ENCODE measurements at places on chromosomes 3 and 15.

- no peak for DNase-seq
Measured at GRCh38 chr3:59680919-59681318, 631.1 kb upstream of the CFAP20DC start.

DNA sequence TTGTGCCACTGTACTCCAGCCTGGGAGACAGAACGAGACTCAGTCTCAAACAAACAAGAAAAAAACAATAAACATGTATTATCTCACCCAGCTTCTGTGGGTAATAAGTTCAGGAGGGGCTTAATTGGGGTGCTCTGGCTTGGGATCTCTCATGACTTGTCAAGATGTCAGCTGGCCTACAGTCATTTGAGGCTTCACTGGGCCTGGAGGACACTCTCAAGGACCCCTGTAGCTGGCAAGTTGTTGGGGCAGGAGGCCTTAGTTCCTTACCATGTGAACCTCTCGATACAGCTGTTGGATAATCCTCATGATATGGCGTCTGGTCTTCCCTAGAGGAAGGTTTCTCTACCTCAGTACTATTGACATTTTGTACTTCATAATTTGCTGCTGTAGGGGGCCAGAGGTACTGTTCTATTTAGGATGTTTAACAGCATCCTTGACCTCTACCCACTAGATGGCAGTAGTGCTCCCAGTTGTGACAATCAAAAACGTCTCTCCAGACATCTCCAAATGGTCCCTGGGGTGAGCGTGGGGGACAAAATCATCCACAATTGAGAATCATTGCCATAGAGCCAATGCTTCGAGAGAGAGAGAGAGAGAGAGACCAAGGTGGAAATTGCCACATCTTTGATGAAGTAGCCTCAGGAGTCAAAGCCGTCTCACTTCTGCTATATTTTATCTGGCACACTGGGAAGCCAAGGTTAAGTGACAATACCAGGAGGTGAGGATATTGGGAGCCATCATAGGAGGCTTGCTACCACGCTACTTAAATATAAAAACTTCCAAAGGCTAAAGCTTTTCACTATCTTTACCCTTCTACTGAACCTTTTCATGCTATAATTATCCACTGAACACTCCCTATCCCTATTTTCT lies 23.9 kb upstream of the SLTM start:
- peak; percentile 30 for DNase-seq

DNA sequence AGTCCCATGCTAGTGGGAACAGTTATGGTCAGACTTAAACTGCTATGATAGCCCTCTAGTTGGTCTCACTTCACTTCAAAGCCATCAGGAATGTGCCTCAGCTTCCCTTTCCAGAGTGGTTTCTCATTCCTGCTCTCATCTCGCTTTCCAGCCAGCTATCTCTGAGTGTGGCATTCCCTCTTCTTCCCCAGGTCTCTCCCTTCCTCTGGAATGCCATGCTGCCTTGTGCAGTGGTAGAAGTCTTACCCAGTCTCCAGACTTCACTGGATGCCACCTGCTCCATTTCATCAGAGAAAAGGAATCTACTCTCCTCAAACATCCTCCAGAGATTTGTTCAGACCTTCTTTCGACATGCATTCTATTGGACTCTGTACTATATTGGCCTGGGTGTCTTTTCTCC lies 83.0 kb downstream of the AGBL1 start:
- no peak for DNase-seq

GRCh38 chr3:100419406-100419805 lies 18.1 kb downstream of the LNP1 start:
- no peak for DNase-seq

- DNase-seq: no peak
Measured at GRCh38 chr3:131020122-131020693, 6.4 kb downstream of the ASTE1 start.

DNA sequence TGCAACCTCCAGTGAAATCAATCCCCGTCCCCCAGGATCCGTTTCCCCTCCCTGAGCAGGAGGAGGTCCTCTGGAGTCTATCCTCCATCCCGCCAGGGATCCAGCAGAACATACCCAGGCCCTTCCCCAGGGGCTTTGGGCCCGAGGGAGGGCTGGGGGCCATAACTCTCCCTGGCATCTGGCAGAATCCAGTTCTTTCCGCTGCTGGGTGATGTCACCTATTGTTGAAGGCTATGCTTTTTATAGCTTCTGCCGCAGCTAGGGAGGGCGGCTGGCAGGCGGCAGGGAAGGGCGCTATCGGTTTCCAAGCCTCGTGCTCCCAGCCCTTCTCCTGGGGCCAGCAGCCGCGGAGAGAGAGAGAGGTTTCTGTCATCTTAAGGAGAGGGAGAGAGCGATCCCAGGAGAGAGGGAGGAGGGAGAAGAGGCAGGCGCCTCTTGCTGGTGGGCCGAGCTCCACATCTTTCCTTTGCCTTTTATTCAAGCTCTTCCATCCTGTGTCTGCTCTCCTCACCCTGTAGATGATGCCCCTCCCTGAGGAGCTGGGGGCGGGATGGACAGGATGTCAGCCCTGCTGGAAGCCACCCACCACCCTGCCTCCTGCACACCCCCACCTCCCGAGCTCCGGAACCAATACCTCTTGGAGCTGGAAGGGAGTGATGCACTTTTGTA lies 120.1 kb downstream of the ANP32A start:
- DNase-seq: no peak

DNA sequence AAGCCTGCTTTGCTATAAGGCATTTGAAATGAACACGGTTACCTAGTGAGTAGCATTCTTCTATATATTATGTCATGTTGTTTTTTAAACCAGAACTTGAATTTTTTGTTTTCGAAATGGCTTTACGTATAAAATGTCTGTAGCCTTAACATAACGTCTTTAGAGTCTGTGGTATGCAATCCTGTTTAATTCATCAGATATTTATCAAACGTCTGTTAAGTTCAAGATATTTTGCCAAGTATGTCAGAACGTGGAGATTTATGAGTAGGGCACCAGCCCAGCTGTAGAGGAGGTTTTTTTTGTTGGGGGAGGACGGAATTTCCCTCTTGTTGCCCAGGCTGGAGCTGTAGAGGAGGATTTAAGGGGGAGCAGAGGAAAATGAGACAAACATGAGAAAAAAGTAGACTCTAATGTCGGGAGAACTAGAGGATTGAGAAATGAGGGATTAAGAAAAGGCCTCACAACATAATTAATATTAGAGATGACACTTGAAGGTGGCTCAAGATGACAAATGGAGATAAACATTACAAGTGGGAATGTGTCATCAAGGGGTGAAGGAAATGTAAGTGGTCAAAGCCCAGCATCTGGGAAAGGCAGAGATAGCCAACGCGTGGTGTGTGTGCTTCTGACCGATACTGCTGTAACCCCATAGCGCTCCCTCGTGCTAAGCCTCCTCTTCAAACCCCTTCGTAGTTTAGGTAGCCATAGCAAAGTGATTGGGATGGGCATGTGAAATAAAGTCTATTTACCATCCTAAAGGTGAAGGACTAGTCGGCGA lies 154.0 kb upstream of the GOLGA6L4 start:
- DNase-seq: no peak

DNA sequence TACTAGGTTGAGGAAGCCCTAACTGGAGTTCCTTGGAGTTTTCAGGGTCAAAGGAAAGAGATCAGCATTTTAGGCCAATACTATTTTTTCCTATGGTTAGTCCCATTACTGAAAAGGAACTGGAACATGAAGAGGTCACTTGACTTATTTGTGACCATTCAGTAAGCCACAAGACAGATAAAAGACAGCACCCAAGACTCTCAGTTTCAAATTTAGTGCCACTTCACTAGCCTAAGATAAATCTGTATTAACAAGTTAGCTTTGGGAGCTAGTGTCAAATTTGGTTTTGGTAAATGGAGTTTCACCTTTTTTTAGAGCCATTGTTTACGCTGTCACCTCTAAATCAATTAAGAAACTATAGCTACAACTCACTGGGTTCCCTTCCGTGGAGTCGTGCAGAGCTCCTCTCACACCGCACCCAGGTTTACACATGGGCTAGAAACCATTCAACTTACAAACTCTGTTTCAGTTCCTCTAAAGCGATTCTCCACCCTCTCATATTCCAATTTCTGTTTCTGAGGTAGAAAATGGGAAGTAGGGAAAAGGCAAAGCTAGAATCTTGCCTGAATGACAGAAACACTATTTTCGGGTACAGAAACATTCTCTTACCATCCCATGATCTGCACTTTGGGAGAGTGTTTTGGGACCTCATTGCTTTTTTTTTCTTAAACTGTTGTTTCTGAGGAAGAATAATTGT lies 14.4 kb downstream of the CCDC32 start:
- no peak for DNase-seq

DNA sequence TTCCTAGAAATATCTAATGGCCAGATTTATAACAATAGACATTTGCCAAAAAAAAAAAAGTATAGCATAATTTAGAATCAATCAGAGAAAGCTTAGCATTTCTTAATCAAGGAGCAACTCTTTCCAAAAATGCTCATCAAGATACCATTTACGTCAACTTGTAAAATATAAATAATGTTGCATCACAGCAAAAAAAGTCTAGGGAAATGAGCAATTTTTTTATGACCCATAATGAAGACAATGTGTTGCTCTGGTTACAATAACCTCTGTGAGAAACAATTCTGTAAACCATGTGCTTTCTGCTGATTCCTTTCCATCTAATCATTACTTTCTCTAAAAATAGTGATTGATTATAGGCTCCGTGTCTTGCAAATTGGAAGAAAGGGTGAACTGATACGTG lies 36.3 kb downstream of the KBTBD8 start:
- no peak for DNase-seq

DNA sequence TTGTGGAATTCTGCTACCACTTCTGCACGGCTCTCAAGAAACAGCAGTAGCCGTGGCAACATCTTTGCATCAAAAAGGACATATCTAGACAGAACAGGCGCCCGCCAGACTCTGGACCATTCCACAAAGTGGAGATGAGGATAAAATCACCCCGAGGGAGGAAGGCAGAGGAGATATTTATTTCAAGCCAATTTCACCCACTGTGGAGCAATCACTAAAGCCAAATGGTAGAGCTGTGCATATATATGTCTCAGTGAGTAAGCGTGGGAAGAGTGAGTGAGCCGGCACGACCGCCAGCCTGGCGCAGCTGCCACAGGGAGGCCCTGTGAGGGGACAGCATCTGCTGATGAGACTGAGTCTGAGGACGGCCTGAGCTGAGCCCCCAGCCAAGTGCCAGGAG lies 111.3 kb downstream of the MEGF11 start:
- no peak for DNase-seq

DNA sequence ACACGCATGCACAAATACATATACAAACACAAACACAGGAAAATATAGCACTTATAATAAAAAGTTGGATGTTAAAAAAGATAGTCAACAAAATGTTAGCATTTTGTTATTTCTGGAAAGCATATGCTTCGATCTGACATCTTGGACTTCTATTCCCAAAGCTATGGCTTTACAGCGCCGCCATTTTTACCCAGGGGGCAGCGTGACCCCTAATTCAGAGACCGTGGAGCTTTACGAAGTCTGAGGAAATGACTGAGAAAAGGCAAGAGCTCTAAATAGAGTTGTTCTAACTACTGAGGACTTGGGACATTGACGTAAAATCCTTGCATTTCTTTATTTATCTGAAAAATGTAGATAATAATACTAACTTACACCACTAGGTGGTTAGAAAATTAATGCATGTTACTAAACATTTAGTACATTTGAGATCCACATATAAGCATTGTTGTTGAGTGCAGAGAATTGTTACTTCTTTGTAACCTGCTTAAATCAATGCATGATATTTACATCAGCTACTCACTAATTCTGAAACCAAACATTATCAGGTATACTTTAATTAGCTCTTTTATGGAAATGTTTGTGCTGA lies 155.4 kb downstream of the TP63 start:
- DNase-seq: no peak

DNA sequence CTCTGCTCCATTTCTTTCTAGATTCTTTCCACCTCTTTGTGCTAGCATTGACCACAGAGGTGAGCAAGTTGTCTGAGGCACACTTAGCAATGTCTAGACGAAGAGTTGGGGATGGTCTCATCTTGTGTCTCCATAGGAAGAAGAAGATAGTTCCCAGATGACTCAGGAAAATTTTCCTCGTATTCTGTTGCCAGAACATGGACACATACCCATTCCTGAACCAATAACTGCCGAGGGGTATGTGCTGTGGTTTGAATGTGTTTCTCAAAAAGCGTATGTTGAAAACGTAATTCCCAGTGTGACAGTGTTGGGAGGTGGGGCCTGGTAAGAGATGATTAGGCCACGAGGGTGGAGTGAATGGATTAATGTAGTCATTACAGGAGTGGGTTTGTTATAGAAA lies 107.5 kb upstream of the GALNT15 start:
- no peak for DNase-seq

- no peak for DNase-seq
Measured at GRCh38 chr3:178900029-178900646, 171.5 kb downstream of the ZMAT3 start.

GRCh38 chr3:188158731-188159310 lies 4.9 kb downstream of the LPP start:
- no peak for DNase-seq

- DNase-seq: no peak
Measured at GRCh38 chr15:33720952-33721351, 247.3 kb upstream of the CHRM5 start.

DNA sequence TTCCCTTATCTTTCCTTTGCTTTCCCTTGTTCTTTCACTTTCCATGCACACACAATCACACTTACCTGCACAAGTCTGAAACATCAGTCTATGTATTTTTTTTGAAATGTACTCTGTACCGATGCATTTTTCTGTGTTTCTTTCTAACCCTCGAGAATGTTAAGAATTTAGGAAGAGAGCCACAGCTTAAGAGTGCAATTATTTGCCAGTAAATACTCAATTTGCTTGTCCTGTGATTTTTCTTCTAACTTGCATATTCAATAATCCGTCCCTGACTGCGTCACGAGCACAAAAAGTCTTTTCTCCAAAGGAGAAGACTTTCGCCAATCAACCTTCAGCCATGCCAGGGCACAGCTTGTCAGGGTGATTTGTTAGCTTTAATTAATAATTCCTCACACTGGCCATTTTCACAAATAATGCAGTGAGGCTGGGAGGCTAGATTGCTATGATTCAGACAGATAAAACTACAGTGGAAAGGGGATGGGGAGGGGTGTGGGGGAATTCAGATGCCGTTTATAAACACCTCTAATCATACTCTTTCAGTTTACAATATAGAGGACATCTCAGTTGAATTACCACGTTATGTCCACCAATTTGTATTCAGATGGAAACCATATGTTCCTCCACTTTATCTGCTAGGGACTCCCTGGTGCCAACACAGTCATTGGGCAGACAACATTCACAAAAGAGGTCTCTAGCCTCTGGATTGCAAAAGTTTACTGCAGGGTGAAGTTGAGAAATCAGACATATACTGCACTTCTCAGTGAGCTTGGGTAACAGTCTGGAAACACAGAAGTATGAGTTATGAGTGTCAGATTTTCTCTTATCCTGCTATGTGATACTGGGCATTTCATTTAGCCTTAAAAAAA lies 388.0 kb downstream of the ZBTB20 start:
- DNase-seq: no peak

DNA sequence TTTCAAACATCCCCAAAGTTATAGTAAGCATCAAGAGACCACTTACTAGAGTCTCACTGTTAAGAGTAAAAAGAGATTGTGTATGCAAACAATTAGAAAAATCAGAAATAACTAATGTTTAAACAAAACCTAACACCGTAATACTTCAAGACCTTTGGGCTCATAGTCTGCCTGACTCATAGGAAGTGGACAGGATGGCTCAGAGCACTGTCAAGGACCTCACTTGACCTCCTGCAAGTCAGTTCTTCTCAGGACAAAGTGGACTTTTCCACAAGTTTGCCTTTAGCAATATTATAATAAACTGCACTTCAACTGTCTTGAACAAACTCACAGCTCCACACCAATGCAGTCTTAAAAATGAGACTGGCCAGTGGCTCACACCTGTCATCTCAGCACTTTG lies 34.8 kb downstream of the IL12A start:
- DNase-seq: no peak
